ENCODE measurements at places on chromosomes 5 and 9. TPM values are rescaled to one million over a fixed set of nuclear protein-coding genes. Genes with fewer than 3 reads are reported as not detected.

GRCh38 chr5:152007653-152008335 lies 83.1 kb upstream of the GLRA1 start:
- no peak for DNase-seq

DNA sequence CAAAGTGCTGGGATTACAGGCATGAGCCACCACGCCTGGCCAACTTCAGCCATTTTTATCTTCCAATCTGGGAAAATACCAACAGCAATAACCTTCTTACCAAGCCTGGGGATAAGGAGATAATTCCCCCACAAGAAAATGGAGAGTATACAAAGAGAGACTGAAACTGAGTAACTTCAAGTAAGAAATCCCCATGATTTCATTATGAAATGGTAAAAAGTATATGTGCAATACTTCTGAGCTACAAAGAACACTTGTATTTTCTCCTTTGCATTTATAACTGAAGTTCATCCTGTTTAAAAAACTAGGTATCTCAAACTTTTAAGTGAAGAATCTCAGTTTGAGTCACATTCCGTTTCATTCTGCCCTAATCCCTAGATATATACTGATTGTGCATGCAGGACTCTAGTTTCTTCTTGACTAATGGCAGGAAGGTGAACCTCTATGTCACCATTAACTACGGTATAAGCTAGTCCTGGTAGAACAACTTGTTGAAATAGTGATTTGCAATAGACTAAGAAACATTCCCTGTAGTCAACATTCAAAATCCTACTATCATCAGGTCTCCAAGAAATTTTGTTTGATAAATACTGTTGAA lies 2071.4 kb downstream of the MAT2B start:
- DNase-seq, result no peak

DNA sequence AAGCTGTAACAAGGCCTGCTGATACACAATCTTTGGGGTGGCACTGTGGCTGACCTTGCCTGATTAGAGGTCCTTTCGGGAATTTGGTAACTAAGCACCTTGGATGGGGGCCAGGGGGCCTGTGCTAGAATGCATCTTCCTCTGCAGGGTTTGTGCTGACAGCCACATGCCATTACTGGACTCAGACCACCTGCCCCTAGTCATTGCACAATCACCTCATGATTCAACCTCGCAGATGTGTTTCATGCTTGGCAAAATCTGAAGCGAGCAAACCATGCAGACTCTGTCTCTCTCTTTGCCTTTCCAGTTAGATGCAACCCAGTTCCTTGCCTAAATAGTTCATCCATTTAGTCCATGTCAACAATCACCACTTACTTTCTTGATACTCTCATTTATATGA lies 96.5 kb upstream of the ERCC6L2 start:
- DNase-seq, result peak; percentile 67

DNA sequence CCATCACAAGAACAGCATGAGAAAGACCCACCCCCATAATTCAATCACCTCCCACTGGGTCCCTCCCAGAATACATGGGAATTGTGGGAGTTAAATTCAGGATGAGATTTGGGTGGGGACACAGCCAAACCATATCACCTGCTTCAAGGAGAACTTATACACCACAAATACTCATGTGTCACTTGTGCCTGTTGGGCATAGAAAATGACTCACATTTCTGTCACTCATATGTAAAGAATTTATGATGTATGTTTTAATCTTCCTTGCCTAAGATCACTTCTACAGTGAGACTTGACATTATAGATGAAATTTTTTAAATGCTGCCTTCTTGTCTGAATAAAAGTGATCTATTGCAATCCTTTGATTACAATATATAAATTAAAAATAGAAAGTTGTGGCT lies 23.0 kb upstream of the PRDM6 start:
- no peak for DNase-seq

DNA sequence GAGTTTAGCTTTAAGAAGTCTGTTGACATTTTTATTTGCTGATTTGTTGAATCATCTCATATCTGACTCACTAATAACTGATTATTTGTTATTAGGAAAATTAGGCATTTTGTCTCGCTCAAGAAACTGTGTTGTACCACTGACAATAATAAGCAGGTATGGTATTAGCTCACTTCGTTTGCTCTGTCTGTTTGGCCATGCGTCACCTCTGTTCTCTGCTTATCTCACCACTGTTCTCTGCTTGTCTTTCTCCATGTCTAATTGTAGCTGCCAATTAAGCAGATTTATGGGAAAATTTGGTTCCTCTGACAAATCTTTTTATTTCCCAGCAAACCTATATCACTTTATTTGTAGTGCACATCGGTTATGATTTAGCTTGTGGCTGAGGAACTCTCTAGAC lies 138.9 kb downstream of the WDR41 start:
- DNase-seq, result no peak

GRCh38 chr5:55421074-55421529 lies 113.3 kb downstream of the MTREX start:
- DNase-seq, result peak; percentile 30

- no peak for DNase-seq
Observed at GRCh38 chr5:73114044-73114688, 6.2 kb upstream of the TMEM171 start.

GRCh38 chr9:93192721-93193387 lies 8.9 kb downstream of the WNK2 start:
- no peak for DNase-seq

DNA sequence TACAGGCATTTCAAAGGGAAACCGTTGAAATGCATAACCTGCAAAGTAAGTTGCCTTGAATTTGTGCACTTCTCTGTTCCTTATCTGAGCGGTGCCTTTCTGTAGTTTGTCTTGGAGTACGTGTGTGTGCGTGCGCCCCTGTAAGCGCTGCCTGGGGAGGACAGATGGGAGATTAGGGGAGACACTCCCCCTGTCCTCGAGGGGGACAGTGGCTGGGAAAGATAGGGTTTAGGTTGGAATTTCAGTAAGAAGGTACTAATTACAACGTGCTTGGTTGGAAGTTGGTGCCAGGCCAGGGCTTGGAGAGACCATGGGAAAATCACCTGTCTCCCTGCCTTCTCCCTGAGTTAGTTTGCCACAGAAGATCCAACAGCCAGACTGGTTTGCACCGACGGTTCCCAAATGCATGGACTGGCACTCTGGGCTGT lies 73.2 kb downstream of the PIK3R1 start:
- no peak for DNase-seq

DNA sequence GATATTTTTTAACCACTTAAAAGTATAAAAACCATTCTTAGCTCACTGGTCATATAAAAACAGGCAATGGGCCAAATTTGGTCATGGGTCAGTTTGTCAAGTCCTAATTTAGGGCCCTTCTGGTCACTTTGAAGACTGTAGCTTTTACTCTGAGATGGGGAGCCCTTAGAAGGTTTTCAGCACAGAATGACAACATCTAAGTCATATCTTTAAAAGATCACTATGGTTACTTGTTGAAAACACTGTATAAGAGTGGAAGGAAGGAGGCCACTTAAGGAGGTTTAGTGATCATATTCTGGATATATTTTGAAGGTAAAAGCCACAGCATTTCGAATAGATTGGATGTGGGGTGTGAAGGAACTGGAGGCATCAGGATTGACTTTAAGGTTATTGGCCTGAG lies 76.7 kb downstream of the STRBP start:
- DNase-seq, result no peak

DNA sequence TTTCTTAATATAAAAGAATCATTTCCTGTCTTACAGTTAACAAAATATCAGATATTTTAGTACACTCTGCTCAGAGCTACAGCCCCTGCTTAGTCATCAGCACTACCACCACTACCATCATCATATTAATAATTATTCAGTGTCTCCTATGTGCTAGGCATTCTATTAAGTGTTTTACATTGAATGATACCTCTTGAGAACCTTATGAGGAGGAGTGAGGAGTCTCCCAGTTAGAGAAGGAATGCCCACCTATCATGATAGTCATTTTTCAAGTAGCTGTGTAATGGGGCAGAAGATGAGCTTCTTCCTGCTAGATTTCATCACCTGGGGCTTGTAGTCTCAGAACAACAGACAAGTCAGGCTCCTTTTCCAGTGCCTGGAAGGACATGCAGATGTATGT lies 238.0 kb downstream of the TRIM32 start:
- DNase-seq, result no peak

DNA sequence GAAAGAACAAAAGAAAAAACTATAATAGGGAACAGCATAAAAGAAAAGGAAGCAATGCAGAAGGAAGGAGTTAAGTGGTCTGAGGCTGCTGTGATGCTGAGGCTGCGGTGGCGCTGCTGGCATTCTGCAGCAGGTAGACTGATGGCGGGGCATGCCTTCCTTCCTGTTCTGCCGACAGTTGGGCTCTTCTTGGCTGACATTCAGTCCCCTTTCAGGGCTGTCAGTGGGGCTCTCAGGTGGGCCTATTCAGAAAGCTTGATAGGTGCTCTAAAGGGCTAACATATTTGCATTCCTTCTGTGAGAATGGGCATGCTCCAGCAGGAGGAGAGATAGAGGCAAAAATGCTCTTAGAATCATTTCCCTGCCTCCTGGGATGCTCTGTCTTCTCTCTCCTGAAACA lies 5.1 kb upstream of the CLINT1 start:
- no peak for DNase-seq

GRCh38 chr5:103840600-103840999 lies 278.0 kb upstream of the NUDT12 start:
- DNase-seq, result no peak

DNA sequence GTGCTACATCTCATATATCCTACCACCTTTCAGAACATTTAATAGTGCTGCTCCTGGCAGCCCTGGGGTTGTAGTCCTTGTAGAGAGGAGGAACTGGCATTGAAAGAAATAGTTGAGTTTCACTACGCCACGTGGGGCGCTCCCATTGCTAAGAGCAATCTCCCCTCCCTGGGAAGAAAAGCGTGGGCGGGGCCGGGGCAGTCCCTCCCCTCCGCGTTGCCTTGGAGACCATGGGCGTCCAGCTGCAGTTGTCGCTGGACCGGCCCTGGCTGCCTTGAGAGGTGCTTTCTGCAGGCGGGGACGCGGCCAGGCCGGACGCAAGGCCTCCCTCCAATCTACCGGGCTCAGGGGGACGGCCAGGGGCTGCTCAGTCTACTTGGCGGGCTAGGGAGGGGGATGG lies 368 bp upstream of the CCDC180 start:
- DNase-seq, result peak; percentile 91

GRCh38 chr9:132414731-132415130 lies 4.7 kb downstream of the CFAP77 start:
- DNase-seq, result no peak

DNA sequence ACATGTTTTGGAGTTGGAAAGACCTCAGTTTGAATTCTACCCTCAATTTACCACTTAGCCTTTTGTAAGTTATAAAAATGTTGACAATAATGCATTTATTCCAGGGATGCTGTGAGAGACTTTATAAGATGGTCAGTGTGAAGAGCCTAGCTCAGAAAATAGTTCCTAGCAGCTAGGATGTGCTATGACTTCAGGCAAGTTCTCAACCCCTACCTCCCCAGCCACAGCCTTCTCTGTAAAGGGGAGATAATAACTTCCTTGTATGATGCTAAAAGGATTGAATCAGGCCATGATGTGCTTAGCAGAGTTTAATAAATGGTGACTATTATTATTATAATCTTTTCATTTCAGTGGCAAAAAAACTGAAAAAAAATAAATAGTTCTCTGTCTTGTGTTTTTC lies 77.6 kb downstream of the ALDH1A1 start:
- DNase-seq, result no peak

- DNase-seq, result no peak
Observed at GRCh38 chr9:17280350-17281012, 145.6 kb downstream of the CNTLN start.

GRCh38 chr9:121649476-121650216 lies 1.8 kb upstream of the DAB2IP start:
- no peak for DNase-seq

DNA sequence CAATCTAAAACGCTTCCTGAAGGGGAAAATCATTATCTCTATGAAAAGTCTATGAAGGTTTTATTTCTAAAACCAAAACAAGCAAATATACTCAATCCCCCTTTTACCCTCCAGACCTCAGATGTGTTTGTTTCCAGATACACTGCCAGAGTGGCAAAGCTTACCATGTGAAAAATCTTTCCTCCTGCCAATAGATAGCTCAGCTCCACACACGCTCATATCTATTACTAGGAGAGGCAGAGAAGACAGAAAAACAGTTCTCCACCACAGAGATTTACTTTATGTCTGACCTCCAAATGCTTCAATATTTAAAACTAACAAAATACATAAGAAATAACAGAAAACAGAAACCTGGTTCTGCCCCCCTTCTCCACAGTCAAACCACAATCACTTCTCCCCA lies 7.0 kb downstream of the IRX2 start:
- DNase-seq, result no peak

- DNase-seq, result no peak
Observed at GRCh38 chr5:97891971-97892370, 708.9 kb upstream of the RIOK2 start.

GABRA6 gene
- not detected for total RNA-seq

CAAP1 gene
- total RNA-seq, result 46.1 TPM

OGN gene
- not detected for total RNA-seq

RANBP3L gene
- total RNA-seq, result not detected

PPWD1 gene
- total RNA-seq, result 46.3 TPM

PCAT7 gene
- not detected for total RNA-seq

SPATA31D4 gene
- total RNA-seq, result not detected

TAF9 gene
- 54.4 TPM for total RNA-seq

All from Daoy (cell line).